A673 (cell line): ENCODE measurements at places on chromosomes 2 and 18. TPM values are rescaled to one million over a fixed set of nuclear protein-coding genes. Genes with fewer than 3 reads are reported as not detected.

The EPG5 gene
- 15.2 and 16.7 TPM in 2 replicates for total RNA-seq

- DNase-seq, result no peak
Measured at GRCh38 chr2:227482638-227483340, 10.8 kb downstream of the AGFG1 start.

GRCh38 chr2:151760139-151760650, 25.9 kb upstream of the NEB start:
- DNase-seq, result no peak

GRCh38 chr2:231900486-231900942, 25.7 kb downstream of the NPPC start:
- DNase-seq, result peak; percentile 41

The LRATD1 gene
- not detected in 2 replicates for total RNA-seq

GRCh38 chr2:128949360-128949759, 630.7 kb upstream of the HS6ST1 start:
- DNase-seq, result no peak

GRCh38 chr2:187509667-187510417, 44.4 kb downstream of the TFPI start:
- no peak for DNase-seq

DNA sequence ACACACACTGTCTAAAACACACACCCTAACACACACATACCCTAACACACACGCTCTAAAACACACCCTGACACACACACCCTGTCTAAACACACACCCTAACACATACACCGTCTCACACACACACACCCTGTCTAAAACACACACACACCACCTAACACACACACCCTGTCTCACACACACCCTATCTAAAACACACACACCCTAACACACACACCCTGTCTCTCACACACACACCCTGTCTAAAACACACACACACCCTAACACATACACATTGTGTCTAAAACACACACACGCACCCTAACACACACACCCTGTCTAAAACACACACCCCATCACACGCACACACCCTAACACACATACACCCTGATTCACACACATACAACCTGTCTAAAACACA, 54.1 kb downstream of the HDAC4 start:
- DNase-seq, result no peak

GRCh38 chr2:39403311-39403710, 33.8 kb downstream of the MAP4K3 start:
- no peak for DNase-seq

GRCh38 chr2:240585681-240586197, 795 bp upstream of the CAPN10 start:
- no peak for DNase-seq

DNA sequence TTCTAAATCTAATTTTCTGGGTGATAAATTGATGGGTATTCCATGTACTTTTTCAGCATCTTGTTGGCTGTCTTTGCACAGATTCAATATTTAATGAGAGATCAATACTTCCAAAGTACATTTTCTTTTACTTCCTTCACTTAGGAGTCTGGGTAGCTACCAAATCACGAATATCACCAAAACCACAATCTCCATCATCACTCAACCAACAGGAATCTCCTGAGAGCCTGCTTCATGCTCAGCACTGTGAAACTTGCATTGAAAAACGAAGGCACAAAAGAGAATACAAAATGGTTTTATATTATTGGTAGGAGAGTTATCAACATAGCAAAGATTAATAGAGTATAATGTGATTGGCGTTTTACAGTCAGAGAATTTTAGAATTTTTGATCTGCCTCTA, 261.5 kb upstream of the DSEL start:
- no peak for DNase-seq

DNA sequence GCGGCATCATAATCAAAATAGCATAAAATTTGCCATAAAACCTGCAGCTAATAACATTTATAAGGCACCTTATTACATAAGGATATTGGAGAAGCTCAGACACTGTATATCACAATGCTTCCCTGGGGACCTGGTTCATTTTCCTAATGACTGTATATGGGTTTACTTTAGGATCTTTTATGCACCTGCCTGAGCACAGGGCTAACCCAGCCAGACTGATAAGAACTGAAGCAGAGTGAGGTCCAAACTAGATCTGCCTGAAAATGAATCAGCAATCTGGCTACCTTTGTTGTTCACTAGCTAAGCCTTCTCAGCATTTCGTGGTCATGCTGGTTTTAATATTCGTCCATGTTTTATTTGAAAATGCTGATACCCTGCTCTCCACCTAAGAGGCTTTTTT, 1922.3 kb upstream of the CELF4 start:
- DNase-seq, result no peak

- no peak for DNase-seq
Measured at GRCh38 chr2:232162187-232162586, 200.7 kb downstream of the DIS3L2 start.

- no peak for DNase-seq
Measured at GRCh38 chr2:237201461-237202287, 116.0 kb downstream of the COPS8 start.

The DSG1 gene
- not detected in 2 replicates for total RNA-seq

The NIFK gene
- 84.2 and 97.4 TPM in 2 replicates for total RNA-seq

The PDE11A gene
- total RNA-seq, result not detected in 2 replicates

DNA sequence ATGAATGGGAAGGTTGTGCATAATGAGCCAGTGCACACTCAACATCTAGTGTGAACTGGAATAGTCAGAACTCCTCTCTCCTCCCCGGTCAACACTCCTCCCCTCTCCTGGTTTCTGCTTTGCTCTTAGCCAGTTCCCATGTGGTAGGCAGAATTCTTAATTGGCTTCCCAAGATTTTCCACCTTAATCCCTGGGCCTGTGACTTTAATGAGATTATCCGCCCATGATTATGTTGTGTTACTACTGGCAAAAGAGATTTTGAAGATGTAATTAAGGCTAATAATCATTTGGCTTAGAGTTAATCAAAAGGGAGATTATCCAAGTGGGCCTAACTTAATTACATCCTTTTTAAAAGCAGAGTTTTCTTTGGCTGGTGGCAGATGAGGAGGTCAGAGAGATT, 34.2 kb upstream of the REV1 start:
- DNase-seq, result no peak

- no peak for DNase-seq
Measured at GRCh38 chr2:45661828-45662227, 10.4 kb downstream of the PRKCE start.

DNA sequence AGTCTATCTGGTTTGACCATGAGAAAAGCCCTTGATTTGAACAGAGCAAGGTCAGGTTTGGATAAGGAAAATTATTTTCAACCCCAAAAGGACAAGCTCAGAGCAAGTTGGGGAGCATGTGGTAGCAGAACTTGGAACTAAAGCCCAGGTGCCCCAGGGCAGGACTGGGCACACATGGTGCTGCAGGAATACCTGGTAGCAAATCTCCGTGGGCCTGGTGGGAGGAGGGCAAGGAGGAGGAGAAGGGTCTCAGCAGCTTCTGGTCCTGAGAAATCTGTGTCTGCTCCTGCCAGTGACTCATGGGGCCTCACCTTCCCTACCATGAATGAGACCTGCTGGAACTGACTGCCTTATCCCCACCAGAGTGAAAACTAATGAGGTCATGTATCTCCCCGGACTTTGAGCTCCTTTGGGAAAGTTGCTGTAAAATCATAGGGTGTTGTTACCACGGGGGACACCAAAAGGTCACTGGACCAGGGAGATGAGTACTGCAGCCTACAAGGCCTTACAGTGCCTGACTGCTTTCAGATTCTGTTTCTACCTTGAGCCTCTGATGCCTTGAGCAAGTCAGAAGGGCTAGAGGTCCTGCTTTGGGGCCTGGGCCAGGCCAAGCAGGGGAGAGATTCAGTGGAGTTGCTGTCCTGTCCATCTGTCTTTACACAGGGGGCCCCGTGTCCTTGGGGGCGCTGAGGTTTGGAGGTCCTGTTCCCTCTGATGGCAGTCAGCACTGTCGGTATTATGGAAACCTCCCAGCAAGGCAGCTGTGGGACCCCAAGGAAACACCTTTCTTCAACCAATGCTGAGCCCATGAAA, 304.0 kb downstream of the MYCN start:
- no peak for DNase-seq

- DNase-seq, result no peak
Measured at GRCh38 chr2:108918156-108918874, 70.7 kb downstream of the EDAR start.

The STON1 gene
- 1.1 and 1.9 TPM in 2 replicates for total RNA-seq

The ASXL3 gene
- total RNA-seq, result 0.11 TPM in 2 replicates

- no peak for DNase-seq
Measured at GRCh38 chr2:217095511-217096205, 235.8 kb upstream of the TNP1 start.

The PPP1R1C gene
- 3.2 and 5.3 TPM in 2 replicates for total RNA-seq

- no peak for DNase-seq
Measured at GRCh38 chr2:182330451-182331305, 96.2 kb downstream of the PDE1A start.

The VPS54 gene
- 19.1 and 20.6 TPM in 2 replicates for total RNA-seq

The PRKAG3 gene
- total RNA-seq, result not detected in 2 replicates

GRCh38 chr2:52429171-52429570, 1338.4 kb upstream of the CHAC2 start:
- DNase-seq, result no peak

DNA sequence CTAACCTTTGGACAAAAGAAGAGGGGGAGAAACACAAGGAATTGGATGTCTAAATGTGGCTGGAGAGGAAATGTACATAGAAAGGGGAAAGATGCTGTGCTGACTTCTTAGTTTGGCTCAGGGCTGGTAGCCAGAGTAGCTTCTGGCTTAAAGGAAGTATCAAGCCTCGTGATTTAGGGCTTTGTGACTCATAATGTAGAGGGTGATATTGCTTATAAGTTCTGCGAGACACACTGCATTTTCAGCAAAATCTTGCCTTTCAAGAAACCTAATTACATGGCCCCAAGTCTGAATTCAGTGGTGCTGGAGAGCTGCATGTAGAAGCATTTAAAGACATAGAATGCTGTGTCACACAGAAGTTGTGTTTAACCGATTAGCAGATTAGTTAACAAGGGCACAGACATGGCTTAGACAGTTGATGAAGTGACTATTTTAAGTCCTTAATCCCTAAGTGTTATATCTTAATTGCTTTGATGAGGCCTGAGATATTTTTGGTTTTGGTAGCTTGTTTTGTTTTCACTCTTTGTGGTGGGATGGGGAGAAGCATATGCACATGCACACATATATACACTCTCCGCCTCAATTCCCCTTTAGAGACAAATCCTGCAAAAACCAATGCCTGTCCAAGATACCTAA, 66.4 kb downstream of the EPAS1 start:
- DNase-seq, result no peak
